ENCODE measurements at places on chromosomes 3 and 15. TPM values are rescaled to one million over a fixed set of nuclear protein-coding genes. Genes with fewer than 3 reads are reported as not detected.

TIMP4 gene
- total RNA-seq = 0.12 TPM

NTRK3 gene
- total RNA-seq = 0.95 TPM

GOLGA6D gene
- total RNA-seq = not detected

TFRC gene
- total RNA-seq = 442 TPM

RNF123 gene
- total RNA-seq = 21.5 TPM

GABRA5 gene
- not detected for total RNA-seq

CISH gene
- 138 TPM for total RNA-seq

CNTN4 gene
- total RNA-seq = not detected

ACTC1 gene
- not detected for total RNA-seq
